ENCODE measurements at places on chromosomes 5 and 9.

DNA sequence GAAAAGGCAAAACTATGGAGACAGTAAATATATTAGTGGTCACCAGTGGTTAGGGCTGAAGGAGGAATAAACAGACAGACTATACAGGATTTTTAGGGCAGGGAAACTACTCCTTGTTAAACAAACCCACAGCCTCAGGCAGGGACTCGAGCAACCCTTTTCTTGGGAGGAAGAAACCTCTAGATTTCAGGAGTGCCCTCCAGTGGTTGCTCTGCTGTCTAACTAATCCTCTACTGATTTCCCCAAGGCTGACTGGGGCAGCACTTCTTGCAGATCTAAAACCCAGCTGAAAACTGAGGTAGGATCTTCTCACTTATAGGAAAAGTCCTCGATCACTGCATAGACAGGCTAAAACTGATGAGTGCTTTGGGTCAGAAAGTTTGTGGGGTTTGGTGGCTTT, 176.8 kb downstream of the ISOC1 start:
- DNase-seq, result no peak

GRCh38 chr9:131976157-131977108, 103.2 kb downstream of the MED27 start:
- DNase-seq, result no peak

DNA sequence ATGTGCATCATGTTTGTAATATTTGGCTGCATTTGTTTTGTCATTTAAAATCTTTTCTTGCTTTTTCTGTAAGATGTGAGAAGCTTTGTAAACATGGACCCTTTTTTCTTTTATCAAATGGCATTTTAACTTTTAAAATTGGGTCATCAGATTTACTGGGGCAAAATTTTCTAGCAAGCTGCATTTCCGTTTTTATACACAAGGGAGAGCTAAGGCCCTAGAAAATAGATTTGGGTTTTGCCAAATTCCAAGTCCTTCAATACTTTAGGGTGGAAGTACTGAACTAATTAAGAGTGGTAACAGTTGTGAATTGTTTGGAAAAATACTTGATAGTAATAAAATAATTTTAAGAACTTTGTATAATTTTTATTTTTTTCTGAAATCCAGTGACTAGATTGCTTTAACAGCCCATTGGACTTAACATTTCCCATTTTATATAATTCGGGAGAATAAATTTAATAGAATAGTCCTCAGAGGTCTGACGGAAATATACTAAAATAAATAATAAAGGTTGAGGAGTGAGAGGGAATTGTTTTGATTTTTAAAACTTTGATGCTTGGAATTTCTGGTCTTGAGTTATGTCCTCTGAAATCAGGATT, 117.4 kb downstream of the SMARCA2 start:
- DNase-seq, result no peak

DNA sequence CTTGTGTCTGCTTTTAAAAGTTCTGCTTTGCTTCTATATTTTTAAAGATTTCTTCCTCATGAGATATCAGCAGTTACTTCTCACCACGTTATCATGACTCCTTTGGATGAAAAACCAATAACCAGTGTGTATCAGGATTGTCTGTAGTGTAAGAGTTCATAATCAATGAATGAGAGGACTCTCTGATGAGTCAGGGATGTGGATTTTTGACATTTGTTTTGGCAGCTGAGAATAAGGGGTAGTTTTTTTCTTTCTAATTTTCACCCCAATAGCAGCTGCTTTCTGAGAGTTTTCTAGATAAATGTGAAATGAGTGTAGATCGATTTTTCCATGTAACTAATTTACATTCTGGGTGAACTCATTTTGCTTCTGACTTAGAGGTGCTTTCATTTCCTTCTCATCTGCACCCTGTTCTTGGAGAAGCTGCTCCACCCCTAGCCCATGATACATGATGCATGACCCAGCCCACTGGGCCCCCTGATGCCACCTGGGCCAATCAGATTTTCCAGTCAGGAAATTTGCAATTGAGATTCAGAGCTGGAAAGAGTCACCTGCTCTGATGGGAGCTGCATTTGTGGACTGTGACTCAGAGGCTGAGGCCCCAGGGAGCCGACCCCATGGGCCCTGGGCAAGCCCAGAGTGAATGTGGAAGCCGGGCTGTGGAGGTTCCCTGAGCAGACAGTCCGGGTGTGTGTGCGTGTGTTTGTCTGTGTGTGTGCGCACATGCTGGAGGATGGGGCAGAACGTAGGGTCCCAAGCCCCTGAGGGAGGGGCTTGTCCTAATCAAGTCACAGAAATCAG, 159.3 kb downstream of the RGS3 start:
- no peak for DNase-seq

GRCh38 chr5:50853151-50853550, 186.7 kb downstream of the PARP8 start:
- no peak for DNase-seq

DNA sequence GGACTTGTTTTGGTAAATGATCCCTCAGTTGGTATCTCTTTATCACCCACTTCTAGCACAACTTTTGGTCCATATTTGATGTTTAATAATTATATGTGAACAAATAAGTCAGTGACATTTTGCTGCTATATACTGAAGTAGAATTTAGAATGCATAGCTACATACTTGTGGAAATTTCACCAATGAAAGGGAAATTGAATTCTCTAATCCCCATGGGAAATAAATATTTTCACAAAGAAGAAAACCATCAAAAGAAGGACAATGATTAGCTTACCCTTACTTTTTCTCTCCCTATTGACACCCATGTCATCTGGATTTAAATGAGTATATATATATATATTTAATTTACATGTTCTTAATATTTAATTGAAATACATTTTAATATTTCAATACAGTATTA, 94.3 kb upstream of the DAB2 start:
- DNase-seq, result no peak

DNA sequence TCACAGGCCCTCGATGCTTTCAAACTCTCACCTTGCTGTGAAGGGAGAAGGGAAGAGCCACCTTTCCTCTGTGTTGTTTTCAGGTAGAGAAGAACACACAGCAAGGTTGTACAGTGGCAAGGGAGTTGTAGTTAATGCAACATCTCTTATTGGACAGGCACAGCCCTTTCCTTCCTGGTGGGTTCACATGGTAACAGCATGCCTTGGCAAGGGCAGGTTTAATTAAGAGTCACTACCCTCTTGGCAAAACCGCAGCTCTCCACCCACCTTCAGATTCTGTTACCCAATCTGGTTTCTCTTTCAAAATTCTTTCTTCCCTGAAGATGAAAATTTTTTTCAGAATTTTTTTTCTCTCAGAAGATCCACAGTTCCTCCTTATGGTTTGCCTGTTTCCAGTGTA, 253.1 kb downstream of the TLR4 start:
- DNase-seq, result no peak

- no peak for DNase-seq
These were observed 1.9 kb downstream of the VLDLR start for GRCh38 chr9:2623288-2624050.
